ENCODE measurements at places on chromosomes 2 and 18.

- no peak for DNase-seq
Measured at GRCh38 chr2:187976259-187976985, 315.3 kb upstream of the GULP1 start.

DNA sequence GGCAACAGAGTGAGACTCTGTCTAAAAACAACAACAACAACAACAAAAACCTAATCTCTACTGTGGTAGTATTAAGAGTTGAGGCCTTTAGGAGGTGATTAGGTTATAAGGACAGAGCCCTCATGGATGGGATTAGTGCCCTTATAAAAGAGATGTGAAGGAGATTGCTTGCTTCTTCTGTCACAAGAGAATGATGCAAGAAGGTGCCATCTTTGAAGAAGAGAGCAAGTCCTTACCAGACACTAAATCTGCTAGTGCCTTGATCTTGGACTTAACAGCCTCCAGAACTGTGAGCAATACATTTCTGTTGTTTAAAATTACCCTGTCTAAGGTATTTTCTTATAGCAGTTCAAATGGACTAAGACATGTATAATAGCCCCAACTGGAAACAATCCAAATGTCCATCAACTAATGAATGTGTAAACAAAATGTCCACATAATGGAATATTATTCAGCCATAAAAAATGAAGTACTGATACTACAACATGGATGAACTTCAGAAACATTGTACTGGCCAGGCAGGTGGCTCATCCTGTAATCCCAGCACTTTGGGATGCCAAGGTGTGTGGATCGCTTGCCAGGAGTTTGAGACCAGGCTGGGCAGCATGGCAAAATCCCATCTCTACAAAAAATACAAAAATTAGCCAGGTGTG lies 1.6 kb upstream of the ARHGEF33 start:
- no peak for DNase-seq

GRCh38 chr2:88451811-88452564 lies 505 bp downstream of the FOXI3 start:
- peak; percentile 69 for DNase-seq

DNA sequence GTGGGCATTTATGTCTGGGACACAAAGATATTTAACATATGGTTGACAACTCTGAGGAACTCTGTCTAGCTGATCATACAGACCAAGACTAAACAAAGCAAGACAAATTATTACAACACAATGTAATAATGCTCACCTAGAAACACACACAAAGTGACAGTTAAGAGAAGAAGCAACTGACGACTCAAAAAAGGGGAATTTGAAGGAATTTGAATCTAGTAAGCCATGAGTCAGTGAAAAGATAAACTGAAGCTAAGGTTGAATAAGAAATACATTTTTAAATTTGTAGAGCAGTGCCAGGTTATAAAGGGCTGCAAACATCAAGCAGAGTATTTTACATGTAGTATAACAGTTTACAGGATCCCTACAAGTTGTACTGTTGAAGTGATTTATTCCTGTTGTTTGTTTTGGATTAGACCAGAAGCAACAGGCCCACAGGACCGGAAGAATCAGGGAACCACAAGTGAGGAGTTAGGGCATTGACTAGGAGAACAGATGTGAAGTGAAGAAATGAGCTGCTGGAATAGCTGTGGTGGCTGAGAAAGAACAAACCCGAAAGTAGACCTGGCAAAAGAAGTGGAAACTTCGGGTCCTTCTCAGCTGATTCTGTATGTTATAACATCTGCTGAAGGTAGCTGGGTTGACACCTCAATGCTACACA lies 35.6 kb downstream of the IFIH1 start:
- no peak for DNase-seq

GRCh38 chr2:28970464-28971160 lies 10.5 kb upstream of the TOGARAM2 start:
- DNase-seq = no peak

GRCh38 chr2:119641562-119642258 lies 37.3 kb upstream of the TMEM177 start:
- peak; percentile 78 for DNase-seq

DNA sequence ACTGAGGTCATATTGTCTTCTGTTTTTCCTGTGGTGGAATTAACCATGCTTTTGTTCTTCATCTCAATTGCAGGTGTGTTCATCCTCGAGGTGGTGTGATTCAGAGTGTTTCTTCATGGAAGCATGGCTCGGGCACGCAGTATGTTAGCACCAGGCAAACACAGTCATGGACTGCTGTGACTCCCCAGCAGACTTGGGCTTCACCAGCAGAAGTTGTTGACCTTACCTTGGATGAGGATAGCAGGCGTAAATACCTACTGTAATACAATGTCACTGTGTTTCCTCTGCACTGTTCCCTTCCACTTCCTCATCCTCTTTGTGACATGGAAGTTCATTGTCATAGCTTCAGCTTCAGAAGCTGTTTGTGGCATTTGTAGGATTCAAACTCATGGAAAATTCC lies 158.7 kb downstream of the HAUS1 start:
- no peak for DNase-seq

DNA sequence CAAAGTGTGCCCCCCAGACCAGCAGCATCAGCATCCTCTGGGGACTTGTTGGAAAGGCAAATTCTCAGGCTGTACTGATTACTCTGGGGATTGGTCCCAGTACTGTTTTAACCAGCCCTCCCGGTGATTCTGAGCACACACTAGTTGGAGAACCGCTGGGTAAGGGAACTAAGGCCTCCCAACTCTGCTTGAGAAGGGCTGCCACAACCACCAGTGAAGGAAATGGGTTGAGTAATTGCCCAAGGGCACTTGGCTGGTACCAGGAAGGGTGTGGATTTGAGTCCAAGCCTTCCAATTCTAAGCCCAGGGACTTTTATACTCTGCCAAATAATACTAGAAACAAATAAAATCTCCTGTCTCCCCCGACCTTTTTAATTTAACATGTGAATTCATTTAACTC lies 219.9 kb downstream of the SETBP1 start:
- DNase-seq = no peak

DNA sequence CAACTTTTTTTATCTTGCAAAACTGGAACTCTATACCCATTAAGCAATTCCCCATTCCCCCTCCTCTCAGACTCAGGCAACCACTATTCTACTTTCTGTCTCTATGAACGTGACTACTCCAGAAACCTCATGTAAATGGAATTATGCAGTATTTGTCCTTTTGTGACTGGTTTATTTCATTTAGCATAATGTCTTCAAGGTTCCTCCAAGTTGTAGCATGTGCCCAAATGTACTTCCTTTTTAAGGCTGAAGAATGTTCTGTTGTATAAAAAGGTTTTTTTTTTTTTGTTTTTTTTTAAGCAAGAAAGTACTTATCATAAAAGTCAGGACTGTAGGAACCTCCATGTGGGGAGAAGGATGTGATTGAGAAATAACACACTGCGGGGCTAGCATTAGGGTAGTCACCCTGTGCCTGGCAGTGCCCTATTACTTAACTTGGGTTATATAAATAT lies 262.9 kb upstream of the FBXO11 start:
- no peak for DNase-seq

GRCh38 chr18:51654488-51655326 lies 457.2 kb upstream of the MEX3C start:
- DNase-seq = peak; percentile 72

DNA sequence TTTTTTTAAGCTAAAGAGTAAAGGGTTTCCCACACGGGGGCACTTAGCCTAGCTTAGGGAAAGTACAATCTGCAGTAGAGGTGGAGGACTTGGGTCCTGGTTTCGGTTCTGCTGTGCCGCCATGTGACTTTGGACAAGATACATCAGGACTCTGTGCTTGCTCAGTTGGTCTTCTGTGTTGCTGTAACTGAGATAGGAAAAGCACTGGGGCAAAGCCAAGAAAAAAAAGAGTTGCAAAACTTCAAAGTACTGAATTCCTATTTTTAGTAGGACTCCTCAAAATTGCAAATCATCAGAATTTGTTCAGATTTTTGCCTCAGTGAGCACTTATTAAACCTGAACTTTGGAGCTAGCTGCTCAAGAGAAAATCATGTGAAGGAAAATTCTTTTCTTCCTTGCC lies 96.3 kb upstream of the STON1 start:
- DNase-seq = no peak

DNA sequence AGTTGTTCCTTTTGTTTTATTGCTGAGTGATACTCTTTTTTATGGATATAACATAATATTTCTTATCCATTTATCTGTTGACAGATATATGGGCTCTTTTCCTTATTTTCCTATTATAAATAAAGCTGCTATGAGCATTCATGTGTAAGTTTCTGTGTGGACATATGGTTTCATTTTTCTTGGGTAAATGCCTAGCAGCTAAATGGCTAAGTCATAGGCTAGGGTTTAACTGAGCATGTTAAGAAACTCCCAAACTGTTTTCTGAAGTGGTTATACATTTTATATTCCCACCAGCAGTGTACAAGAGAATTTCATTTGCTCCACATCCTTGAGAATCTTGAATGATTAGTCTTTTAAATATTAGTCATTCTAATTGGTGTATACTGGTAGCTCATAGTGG lies 786.6 kb upstream of the CDH2 start:
- no peak for DNase-seq

GRCh38 chr2:205556841-205557539 lies 125.3 kb upstream of the NRP2 start:
- DNase-seq = no peak

DNA sequence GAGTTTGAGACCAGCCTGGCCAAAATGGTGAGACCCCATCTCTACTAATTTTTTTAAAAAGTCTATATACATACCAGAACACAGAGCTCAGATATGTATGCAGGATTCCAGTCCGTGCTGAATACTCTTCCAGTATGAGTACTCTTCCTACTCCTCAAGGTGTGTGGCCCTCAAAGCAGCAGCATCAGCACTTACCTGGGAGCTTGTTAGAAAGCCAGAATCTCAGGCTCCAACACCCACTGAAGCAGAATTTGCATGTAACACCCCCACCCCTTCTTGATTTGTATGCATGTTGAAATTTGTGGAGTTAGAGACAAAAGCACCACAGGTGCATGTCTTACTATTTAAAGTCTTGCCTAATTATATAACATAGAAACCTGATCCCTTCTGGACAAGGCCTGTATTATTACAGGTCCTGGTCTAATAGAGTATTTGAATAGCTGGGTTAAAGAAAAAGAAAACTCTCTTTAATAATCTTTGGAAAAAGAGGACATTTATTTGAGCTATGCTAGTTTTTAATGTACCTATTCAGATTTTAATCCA lies 50.3 kb upstream of the NFE2L2 start:
- DNase-seq = no peak
